ENCODE measurements at places on chromosomes 4 and X.
A peak's percentile ranks its signal among the peaks of the same experiment; 100 is the strongest.

GRCh38 chrX:46739736-46740135, 19.2 kb downstream of the SLC9A7 start:
- no peak for DNase-seq

DNA sequence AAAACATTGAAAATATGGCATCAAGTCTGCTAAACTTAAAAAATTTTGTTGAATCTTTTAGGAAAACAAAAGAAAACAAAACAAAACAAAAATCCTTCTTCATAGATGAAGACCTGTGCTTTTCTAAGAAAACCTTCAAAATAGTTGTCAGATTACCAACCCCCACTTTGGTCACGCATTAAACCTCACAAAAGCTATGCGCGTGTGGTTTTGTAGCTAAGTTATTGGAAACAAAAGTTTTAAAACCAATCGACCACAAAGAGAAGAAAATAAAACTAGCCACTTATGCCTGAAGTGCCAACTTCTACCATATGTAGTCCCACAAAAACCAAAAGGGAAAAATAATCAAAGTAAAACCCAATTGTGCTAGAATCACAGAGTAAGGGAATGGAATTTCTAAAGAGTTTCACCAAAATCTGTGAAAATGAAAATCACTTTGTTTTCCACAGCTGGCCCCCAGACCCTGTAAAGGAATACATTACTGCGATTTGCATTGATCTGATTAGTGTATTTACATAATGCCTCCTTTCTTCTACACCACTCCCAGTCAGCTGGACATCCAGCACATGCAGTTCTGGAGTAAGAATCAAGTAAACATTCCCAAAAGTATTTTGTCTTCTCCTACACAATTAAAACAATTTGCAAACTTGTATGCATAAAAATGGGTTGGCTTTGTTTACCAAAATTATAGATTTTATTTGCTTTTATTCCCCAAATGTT, 330.1 kb upstream of the DKK2 start:
- no peak for DNase-seq

- no peak for DNase-seq
Observed at GRCh38 chr4:41741354-41741753, 7.2 kb downstream of the PHOX2B start.

GRCh38 chr4:94208266-94208665, 601 bp downstream of the SMARCAD1 start:
- peak; percentile 4 for DNase-seq

GRCh38 chrX:4668802-4669536, 955.5 kb upstream of the PRKX start:
- no peak for DNase-seq

- peak; percentile 38 for DNase-seq
Observed at GRCh38 chr4:78661086-78661690, 109.6 kb downstream of the ANXA3 start.

DNA sequence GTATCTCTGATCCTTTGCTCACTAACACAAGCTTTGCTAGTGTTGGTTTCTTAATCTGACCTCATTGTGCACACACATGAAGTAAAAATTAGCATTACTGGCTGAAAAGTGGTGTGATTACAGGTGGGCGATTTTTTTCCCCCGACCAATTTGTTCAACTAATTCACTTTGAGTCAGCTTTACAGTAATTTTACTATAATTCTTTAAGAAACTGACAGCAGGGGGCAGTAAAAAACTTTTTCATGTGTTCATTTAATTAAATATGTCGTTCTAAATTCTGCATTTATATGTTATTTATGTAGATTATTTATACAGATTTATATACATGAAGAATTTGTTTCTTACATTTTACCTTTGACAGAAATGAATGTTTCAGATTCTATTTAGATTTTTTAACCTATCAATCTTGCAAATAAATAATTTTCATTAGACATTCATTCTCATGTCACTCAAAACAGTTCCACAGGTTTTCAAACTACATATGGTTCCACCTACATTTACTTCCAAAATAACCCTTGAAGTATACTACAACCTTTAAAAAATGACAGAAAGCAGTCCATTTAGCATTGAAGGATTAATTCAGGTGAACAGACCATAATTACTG, 17.5 kb downstream of the PALLD start:
- peak; percentile 61 for DNase-seq

DNA sequence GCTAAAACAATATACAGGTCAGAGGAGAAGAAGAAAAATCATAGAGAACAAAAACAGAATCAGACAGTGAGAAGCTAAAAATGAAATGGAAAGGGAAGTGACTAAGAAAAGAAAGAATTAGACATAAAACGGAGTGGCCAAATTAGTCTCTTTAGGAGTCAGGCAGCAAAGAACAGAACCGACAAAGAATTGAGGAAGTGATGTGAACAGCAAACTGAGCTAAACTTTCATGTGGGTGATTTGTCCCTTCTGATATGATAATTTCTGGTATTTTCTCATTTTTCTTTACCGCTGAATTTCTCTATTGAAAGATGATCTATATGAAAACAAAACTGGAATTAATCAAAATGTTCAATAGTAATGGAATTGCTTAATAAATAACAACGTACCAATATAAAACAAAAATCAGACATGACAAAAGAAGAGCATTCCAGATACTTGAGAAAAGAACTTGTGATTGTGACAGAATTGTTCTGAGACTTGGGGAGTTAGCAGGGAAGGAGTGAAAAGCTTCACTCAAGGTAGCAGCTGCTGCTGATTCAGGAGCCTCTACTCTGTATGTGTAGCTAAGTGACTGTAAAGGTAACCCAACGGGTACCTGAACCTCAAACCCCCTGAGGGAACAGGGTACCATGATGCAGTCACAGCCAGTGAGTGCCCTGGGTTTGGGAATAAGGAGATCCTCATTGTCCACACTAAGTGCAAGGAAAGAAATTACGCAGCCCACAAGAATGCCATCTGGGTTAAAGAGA, 8.8 kb downstream of the TAPT1 start:
- DNase-seq: no peak

- peak; percentile 39 for DNase-seq
Observed at GRCh38 chr4:12583275-12583674, 900.9 kb downstream of the RAB28 start.

DNA sequence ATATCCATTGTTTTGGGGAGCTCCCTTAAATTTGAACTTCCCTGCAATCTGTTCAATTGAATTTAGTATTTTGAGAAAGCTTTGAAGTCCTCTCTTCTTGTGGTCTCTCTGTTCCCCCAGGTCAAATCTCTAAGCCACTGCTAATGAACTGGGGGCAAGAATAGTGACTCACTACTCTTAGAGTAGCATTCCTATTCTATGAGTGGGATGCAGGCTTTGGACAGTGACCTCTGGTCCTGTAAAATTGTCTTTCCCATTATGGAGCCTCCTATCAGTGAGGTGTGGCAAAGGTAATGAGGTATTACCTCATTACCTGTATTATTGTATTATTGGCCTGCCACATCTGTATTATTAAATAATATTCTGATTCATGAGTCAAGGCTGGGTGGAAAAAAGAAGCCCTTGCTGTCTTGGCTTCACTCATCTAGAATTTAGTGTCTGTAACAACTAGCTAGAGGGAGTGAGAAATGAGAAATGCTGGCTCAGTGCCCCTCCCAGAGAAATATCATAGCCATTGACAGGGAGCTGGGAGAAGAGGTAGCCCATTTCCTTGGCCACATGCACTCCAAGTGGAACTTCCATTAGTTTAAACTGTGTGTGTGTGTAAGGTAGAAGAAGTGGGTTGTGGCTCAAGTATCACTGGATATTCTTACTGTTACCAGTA, 393.9 kb upstream of the CTSO start:
- DNase-seq: peak; percentile 51

- peak; percentile 39 for DNase-seq
Observed at GRCh38 chr4:82842593-82842992, 44.0 kb upstream of the SCD5 start.

- DNase-seq: no peak
Observed at GRCh38 chr4:2931512-2932301, 31.5 kb downstream of the NOP14 start.

DNA sequence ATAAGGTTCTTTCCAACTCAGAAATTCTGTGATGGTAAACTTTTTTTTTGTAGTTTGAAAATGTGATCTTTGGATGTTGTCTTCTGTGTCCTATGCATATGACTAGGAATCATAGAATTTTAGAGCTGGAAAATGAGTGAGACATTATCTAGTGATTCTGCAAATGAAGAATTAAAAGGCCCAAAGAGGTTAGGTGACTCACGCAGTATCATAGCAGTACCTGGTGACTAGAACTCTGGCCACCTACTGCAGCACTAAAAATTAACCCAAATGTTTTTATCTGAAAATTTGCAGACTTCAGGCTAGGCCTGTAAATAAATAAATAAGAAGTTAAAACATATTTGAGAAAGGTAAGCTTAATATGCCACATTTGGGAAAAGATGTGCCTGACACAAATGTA, 52.8 kb downstream of the NFKB1 start:
- peak; percentile 48 for DNase-seq

DNA sequence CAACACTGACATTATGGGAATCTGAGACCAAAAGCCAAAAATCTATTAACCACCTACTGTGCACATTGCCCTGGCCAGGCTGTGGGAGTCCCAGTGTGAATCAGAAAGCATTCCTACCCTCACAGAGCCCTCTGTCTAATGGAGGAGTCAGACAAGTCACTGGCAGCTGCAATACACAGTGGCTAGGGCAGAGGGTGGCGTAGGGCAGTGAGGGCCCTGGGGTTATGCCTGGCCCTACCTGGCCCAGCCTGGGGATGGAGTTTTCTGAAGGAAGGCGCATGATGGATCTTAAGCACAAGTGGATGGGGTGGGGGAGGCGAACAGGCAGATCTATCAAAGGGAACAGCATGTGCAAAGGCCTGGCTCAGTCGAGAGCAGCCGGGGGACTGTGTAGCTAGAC, 10.8 kb downstream of the JAKMIP1 start:
- DNase-seq: no peak

DNA sequence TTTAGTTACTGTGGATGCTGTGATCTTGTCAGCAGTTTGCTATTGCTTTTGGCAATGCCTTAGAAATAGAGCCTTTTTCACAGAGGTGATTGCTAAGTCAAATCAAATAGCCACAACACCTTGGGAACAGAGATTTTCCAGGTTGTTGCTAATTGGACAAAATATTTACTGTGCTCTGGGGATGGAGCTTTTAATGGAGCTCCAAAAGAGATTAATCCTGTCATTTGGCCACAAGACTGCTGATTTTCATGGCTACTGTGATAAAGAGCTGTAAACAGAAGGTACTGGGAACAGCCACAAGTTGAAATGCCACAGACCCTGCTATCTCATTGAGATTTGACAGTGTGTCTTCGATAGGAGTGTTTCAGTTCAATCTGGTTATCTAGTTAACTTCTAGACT, 1715.2 kb upstream of the ADGRL3 start:
- DNase-seq: no peak

DNA sequence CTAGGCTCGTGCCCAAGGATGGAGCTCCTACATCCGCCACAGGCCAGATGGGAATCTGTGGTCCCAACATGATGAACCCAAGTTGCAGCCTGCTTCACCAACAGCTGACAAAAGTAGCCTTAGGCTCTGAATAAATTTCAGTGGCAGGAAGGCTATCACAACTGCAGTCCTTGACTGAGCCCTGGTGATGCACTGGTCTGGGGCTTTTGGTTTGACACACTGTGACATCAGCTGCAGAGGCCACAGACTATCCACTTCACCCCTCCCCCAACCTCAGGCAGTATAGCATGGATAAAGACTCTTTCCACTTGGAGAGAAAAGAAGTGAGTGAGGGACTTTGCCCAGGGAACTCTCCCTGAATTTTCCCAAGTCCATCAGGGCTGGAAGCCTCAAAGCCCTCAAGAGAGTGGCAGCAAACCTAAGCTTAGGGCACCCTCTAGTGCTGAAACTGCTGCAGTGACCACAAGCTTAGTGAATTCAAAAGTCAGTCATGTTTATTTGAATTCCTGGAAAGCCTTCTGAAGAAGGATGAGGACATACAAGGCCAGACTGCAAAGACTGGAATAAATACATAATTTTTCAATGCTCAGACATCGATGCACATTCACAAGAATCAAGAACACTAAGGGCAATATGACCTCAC, 135.0 kb upstream of the TENT5D start:
- DNase-seq: peak; percentile 29

GRCh38 chrX:35339796-35340195, 397.2 kb downstream of the FAM47B start:
- DNase-seq: no peak

DNA sequence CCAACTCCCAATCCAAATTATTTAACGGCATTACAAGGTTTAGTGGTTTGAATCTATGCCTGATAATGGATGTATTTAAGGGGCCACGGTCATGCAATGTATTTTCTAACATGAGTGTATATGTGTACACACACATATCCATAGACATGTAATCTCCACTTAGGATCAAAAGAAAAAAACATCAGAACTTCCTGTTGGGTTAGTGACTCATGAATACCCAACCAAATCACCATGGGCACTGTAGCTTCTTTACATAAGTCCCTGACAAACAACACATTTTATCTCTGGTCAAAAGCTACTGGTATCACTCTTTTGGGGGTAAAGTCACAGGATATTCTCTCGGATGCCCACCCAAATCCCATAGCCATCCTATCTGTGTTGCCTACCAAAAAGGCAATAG, 36.5 kb upstream of the TFDP3 start:
- no peak for DNase-seq

DNA sequence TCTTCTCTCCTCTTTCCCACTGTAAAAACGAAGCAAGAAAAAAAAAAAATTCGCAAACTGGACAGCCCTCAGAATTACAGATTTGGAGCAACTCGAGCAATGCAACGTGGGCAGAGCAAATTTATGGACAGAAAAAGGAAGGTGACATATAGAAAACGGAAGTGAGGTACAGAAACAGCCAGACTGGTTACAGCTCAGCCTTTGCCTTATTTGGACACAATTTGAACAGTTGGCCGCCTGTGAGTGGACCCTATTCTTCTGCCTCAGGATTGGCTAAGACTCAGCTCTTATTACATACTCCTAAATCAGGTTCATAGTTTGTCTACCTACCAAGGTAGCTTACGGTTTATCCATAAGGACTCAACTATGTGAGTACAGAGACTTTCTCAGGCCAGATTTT, 98.8 kb downstream of the SOWAHB start:
- DNase-seq: no peak

GRCh38 chr4:127622921-127623796, 9.6 kb upstream of the INTU start:
- DNase-seq: no peak

DNA sequence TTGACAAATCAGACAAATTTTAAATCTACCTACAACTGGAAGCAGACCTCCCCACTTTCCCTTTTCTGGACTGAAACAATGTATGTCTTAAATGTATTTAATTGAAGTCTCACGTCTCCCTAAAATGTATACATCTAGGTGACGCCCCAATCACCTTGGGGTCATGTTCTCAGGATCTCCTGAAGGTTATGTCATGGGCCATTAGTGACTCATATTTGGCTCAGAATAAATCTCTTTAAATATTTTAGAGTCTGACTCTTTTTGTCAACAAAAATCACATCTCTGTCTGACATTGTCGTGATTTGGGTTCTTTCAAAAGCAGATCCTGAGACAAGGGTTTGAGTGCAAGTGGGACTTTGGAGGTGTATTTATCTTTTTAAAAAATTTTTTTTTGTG, 26.2 kb upstream of the BOD1L1 start:
- DNase-seq: peak; percentile 55

Measured in cardiac fibroblast (primary cell).